ENCODE measurements at places on chromosomes 6 and 20.

GRCh38 chr20:46607191-46607848 is 43.9 kb downstream of the SLC13A3 start:
- no peak for DNase-seq

GRCh38 chr20:38125157-38126056 is 39.7 kb downstream of the TGM2 start:
- no peak for DNase-seq

GRCh38 chr20:58251979-58252591 is 23.6 kb upstream of the ANKRD60 start:
- peak; percentile 99 for DNase-seq

DNA sequence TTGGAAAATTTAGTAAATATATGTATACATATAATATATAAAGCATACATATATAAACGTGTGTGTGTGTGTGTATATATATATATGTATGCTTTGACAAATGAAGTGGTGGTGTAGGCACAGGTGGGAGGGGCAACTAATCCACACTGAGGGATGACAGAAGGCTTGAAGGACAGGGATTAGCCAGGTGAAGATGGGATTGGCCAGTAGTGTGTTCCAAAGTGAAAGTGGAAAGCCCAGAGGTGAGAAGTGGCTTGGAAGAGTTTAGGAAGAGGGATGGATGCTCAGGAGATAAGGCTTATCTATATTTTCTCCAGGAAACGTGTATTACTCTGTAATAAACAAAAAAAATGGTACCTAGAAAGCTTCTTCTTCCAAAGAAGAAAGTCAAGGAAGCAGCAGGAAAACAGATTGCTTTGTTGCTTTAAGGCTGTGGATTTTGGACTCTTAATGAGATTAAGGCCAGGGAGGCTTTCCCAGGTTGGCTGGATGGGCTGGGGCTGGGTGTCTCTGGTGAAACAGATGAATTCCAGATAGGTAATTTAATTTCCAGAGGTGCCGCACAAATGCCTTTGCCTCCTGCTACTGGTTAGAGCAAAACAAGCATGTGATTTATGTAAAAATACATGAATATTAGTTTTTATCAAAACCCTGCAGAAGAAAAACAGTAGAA is 63.9 kb downstream of the JARID2 start:
- no peak for DNase-seq

DNA sequence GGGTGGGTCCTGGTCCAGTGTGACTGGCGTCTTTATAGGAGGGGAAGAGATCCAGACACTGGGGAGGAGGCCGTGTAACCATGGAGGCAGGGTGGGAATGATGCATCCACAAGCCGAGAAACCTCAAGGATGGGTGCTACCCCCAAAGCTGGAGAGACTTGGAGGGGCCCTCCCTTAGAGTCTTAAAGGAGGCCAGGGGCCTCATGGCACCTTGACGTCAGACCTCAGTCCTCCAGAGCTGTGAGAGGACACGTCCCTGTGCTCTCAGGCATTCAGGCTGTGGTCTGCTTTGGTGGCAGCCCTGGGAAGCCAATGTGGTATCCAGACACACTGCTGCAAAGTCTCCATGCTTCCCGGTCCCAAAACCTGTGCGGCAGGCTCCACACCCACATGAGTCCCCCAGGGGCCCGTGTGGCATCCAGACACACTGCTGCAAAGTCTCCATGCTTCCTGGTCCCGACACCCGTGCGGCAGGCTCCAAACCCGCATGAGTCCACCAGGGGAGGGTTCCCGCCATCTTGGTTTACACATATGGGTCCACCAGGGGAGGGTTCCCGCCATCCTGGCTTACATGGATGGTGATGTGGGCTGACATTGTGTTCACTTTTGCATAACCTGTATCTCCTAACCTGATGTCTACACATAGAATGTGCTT is 278.0 kb downstream of the SMOC2 start:
- DNase-seq = no peak

GRCh38 chr6:166743406-166744222 is 116.6 kb upstream of the RPS6KA2 start:
- DNase-seq = no peak

DNA sequence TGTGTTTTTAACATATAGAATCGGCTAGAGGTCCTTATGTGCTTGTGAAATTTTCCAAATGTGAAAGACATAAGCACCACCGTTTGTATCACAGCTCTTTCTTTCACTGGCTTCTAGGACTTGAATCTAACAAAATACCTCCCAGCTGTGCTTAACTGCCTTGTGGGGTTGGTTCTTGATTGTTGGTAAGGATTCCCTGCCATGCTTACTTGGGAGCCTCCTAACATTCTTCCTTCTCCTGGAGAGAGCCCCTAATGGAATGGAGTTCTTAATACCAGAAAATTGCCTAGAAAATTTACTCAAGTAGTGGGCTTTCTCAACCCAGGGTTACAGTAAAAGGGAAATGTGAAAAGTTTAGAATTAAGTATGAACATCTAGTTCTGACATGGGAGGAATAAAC is 121.2 kb downstream of the COL19A1 start:
- no peak for DNase-seq

- DNase-seq = peak; percentile 42
These were observed 6.7 kb downstream of the MCUR1 start for GRCh38 chr6:13807696-13808095.

Data from ELR (cell line).